ENCODE measurements at places on chromosomes 16 and 17.
A peak's percentile ranks its signal among the peaks of the same experiment; 100 is the strongest.

GRCh38 chr17:52140601-52141000, 17.9 kb downstream of the CA10 start:
- DNase-seq = no peak

DNA sequence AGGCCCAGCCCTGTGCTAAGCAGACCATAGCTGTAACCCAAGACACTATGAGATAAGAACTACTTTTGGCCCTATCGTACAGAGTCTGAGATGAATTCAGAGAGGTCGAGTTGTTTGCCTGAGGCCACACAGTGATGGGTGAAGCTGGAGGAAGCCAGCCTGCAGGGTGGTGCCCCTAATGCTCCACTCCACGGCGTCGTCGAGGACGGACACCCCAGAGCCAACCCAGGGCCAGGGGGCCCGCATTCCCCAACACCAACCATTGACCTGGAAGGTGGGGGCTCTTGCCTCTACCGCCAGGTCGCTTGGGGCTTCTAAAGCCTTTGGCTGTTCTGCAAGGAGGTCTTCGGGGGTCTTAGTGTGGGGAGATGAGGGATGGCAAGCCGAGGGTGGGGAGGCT, 84.1 kb downstream of the IRF8 start:
- DNase-seq = no peak

DNA sequence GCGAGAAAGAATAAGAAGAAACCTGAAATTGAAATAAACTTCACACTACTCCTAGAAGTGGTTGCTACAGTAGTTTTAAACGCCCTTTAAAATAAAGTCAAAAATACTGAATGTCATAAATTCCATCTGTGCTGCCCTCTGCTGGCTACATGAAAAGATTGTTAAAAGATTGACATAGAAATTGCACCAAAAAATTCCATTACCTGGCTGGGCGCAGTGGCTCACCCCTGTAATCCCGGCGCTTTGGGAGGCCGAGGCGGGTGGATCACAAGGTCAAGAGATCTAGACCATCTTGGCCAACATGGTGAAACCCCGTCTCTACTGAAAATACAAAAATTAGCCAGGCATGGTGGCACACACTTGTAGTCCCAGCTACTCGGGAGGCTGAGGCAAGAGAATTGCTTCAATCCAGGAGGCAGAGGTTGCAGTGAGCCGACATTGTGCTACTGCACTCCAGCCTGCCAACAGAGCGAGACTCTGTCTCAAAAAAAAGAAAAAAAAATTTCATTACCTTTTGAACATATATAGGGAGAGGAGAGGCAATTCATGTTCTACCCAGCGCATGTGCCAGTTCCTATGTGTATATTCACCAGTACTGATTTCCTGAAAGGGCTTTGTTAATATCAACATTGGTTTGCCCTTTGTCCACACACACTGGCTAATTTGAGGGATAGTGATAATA, 36.5 kb downstream of the CYTH1 start:
- DNase-seq = no peak

DNA sequence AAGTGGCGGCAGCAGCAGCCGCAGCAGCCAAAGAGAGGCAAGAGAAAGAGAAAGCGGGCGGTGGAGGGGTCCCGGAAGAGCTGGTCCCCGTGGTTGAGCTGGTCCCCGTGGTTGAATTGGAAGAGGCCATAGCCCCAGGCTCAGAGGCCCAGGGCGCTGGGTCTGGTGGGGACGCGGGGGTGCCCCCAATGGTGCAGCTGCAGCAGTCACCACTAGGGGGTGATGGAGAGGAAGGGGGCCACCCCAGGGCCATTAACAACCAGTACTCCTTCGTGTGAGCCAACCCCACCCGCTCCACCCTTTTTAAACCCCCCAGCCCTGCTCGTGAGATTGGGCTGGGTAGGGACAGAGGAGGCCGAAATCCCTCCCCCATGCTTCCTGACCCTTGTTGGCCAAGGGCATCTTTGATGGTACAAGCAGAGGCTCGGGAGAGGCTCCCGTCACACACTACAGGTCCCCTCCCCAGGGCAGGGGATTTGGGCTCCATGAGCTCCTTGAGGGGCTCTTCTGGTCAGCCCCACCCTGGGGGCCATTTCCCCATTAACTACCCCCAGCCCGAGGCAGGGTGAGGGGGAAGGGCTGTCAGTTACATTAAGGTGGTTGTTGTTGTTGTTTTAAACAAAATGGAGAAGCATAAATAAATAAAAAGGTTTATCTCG, 4.6 kb upstream of the ATP2A1 start:
- DNase-seq = peak; percentile 52

DNA sequence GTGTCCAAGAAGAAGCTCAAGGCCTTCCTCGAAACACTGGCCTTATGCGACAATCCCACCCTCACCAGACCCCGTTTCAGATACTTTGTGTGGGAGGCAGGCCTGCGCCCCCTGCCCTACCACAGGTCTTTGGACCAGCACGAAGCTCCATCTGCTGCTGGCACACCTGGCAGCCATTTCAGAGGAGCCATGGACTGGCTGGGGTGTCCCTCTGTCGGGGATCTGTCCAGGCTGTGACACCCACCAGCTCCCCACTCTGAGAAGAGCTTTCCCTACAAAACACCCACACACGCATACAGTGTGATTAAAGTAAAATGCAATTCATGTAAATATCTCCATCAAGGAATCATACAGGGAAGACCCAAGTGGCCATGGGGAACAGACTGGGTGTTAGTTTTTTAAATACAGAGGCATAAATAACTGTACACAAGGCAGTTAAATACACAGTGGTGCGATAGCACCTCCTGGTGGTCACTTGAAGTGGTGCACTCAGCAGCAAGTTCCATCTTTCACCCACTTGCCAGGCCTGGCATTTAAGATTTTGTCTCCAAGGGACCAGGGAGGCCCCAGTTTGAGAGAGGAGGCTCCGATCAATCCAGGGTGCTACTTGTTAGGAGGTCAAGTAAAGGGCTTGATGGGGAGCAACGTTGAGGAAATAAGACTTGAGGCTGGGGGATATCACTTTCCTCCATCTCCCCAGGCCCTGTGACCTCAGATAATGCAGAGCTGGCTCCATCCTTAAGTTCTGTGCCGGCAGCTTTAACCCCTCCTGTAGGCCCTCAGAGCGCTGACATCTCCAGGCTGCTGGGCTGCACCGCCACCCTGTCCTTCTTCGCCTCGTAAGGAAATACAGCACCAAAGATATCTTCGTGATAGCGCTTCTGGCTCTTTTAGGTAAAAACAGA, 43.6 kb downstream of the NOS2 start:
- peak; percentile 63 for DNase-seq

DNA sequence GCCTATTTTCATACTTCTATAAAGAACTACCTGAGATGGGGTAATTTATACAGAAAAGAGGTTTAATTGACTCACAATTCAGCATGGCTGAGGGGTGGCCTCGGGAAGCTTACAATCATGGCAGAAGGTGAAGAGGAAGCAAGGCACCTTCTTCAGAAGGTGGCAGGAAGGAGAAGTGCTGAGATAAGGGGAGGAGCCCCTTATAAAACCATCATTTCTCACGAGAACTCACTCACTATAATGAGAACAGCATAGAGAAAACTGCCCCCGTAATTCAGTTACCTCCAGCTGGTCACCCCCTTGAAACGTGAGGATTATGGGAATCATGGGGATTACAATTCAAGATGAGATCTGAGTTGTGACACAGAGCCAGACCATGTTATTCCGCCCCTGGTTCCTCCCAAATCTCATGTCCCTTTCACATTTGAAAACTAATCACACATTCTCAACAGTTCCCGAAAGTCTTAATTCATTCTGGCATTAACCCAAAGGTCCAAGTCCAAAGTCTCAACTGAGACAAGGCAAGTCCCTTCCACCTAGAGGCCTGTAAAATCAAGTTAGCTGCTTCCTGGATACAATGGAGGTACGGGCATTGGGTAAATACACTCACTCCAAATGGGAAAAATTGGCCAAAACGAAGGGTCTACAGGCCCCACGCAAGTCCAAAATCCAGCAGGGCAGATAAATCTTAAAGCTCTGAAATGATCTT, 237.7 kb downstream of the CDH13 start:
- DNase-seq = no peak

DNA sequence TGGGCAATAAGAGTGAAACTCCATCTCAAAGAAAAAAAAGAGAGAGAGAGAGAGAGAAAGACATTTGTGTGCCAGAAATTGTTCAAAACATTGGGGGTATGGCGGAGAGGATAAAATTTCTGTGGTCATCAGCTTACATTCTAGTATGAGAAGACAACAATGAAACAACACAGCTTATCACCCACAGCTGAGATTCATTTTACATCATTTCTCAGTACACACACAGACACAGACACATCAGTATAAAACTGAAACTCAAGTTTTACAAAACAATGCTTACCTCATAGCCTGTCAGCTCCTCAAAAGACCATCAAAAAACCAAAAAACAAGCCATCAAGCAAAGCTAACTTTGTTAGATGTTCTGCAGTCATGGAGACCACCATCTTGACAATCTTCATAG, 31.4 kb upstream of the CNEP1R1 start:
- no peak for DNase-seq

DNA sequence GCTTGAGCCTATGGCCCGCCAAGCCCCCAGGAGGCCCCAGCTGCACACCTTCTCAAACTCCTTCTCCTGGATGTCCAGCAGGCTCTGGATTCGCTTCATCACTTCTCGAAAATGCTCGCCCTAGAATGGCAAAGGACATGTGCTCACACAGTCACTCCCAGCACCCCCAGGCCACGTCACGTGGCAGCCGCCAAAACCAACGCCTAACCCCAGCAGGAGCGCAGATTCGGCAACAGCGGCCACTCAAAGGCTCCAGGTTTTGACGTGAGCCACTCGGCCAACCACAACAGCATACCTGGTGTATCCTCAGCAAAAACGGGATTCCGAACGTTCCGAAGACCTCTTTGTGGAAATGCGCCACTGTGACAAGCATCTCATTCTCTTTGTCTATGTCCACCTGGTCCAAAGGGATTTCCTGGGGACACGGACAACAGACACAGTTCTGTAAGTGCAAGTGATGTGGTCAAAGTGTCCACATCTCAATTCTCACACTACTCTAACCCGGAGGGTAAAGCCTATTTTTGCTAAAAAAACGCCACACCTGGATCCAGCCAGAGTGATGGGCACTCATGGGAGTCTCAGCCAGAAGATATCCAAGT, 12.7 kb downstream of the LITAFD start:
- no peak for DNase-seq

DNA sequence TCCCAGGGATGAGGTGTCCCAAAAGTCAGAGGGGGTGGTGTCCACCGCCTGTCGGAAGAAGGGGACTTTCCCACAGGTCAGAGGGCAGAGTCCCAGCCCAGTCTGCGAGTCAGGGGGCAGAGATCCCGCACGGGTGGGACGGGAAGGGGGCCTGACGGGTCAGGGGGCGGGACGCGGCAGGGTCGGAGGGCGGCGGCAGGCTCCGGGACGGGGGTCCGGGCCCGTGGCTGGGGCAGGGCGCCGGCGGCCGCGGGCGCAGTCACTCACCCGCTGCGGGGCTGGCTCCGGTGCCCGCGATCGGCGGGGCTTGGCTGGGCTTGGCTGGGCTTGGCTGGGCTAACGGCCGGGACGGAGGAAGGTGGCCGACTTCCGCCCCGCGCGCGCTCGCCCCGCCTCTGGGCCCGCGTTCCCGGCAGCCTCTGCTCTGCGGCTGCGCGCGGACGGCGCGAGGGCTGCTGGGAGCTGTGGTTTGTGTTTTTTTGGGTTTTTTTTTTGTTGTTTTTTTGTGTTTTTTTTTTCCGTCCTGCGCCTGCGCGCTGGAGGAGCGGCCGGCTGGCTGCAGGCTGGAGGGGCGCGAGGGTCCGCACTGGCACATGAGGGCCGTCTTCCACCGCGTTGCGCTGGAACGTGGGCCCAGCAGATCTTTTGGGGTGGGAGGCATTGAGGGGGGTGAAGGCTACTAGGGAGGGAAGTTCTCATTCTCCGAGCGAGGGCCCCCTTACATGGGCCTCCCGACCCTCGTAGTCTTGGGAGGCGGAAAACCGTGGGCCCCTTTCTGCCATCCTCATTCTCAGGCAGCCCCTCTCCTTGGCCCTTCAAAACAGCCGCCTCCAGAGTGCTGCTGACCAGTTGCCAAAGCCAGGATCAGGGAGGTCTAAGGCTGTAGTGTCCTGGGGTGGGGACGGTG, at the start of gene CANT1:
TSS of gene CANT1 (minus strand) at position 368 of the 907 bp plus-strand sequence. CDS start 12,142 bp downstream, outside the sequence.
- peak; percentile 84 for DNase-seq

DNA sequence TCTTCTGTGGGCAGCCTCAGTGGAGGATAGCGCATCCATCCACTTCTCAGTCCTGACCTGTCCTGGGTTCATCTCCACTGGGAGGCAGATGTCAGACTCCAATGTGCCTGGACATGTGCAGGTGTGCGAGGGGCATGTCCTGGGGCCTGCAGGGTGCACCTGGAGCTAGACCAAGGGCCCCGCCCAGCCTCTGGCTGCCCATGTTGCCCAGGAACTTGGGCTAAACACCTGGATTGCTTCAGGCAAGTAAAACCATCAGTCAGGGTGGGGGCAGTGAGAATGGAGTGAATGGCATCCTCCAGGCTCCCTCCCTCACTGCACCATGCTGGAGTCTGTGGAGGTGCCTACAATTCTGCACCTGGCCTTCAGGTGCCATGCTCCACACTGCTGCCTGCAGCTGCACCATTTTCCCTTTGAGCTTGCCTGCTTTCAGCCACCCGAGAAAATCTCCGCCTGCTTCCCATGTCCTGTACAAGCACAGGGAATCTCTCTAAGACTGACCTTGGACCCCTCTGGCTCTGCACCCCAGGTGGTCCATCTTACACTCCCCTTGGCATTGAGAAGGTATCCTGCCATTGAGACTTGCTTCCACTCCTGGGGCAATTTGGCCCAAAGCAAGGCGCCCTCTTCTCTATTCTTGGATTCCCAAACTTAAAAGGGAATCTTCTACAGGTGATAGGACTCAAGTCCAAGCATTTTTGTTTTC, 2.1 kb upstream of the MFSD6L start:
- DNase-seq = no peak

- DNase-seq = peak; percentile 16
Measured at GRCh38 chr17:36544044-36544306, 744 bp upstream of the GGNBP2 start.

- no peak for DNase-seq
Measured at GRCh38 chr16:75250089-75250808, 1.2 kb downstream of the BCAR1 start.

DNA sequence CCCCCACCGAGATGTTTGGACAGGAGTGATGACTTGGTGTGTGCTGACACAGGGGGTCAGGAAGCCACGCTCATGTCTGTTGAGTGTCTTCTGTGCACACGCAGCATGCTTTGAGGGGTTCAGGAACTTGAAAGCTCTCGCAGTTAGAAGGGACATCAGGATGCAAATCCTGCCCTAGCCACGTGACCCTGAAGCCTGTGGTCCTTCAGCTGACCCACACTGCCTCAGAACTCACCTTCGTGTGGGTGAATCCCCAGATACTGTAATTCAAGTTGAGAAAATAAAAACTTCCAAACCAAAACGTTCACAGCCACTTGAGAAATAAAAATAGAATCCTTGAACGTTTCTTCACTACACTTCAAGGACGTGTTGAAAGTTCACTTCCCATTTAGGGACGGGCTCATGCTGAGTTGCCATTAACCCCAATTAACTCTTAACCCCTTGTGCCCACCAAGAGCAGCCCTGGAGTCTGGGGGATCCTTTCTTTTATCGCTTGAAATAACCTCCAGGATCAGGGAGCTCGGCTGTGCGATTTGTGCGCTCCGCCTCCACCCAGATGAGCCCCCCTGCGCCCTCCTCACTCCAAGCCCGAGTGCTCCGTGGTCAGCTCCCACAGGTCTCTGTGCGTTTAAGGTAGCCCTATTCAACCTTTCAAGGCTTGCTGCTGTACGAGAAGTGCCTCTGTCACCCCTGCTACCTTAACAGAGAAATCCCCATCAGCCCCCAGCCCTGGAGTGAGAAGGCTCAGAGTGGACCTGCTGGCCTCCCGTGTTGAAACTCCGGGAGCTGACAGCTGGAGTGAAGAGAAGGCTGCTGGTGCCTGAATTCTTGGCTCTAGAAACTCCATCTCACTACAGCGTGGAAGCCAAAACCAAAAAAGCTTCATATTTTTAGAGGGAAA, 36.2 kb upstream of the NAT9 start:
- DNase-seq = no peak
